Stimulated activated CD8-positive, alpha-beta memory T cell treated with anti-CD3 and anti-CD28 coated beads, Interleukin-12 subunit alpha, Interleukin-12 subunit beta, amount 100 ng/mL, for 4 hours (primary cell): ENCODE measurements at places on chromosomes 1 and 21.
A peak's percentile ranks its signal among the peaks of the same experiment; 100 is the strongest.

- DNase-seq = no peak
Observed at GRCh38 chr1:114088392-114089299, 65.0 kb downstream of the SYT6 start.

- DNase-seq = no peak
Observed at GRCh38 chr1:24360681-24361080, 41.5 kb downstream of the GRHL3 start.

- DNase-seq = no peak
Observed at GRCh38 chr1:1211541-1212441, 2.2 kb downstream of the TNFRSF4 start.

DNA sequence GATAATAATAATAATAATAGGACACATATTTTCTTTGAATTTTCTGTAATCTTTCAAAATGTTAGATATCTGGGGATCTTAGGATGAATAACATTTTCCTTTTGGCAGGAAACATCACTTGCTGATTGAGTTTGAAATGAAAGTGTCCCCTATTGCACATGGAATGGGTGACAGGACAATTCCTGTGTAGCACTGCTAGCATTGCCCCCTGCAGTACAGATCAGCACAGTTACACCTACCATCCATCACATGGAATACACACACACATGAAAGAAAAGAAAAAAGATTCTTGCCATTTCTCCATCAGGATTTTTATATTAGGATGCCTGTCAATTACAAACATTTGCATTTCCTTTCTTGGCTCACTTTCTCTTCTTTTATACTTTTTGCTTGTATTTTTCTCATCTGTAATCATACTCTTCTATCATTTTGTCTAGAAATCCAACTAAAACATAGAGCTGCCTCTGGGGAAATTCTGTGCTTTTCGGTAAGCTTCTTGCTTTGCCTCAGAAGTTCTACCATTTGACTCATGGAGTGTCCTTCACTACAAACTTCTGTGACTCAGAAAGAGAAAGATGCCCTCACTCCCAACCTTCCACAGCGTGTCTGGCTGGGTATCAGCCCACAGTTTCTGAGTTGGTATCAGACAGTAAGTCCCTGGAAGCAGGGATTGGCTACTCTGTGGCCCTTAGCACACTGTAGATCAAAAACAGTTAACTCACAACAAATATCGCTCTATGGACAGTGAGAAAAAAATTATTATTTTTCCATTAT is 641.2 kb downstream of the PTPRC start:
- DNase-seq = no peak

GRCh38 chr1:24186993-24187790 is at the start of gene IFNLR1:
Gene IFNLR1, minus strand, starts transcription at chr1:24187289. Its CDS starts 41 bp downstream, at chr1:24187248.
- peak; percentile 64 for DNase-seq

- peak; percentile 65 for DNase-seq
Observed at GRCh38 chr1:231040019-231040799, at the start of gene FAM89A. Gene FAM89A, minus strand, starts transcription at chr1:231040254. Its CDS starts 43 bp downstream, at chr1:231040211.

GRCh38 chr1:20184997-20185833 is 681 bp upstream of the UBXN10 start:
- DNase-seq = peak; percentile 27

GRCh38 chr1:46686255-46686654 is 14.6 kb downstream of the TEX38 start:
- no peak for DNase-seq

- no peak for DNase-seq
Observed at GRCh38 chr1:97824200-97824599, 96.6 kb downstream of the DPYD start.

DNA sequence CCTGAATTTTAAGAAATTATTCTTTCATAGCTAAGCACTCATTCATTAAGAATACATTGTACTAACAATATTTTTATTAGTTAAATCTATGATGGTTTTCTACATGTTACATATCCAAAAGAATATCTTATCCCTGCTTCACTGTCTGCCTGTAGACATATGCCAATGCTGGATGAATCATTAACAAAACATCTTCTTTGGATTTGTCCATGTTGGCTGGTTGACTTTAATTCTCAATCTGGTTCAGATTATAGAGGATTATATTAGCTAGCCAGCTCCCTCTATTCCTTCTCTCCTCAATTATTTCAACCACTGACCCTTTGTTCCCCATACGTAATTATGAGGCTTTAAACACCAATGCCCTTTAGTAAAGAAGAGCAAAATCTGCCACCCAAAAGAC is 138.9 kb upstream of the DMRTA2 start:
- no peak for DNase-seq

- no peak for DNase-seq
Observed at GRCh38 chr1:47810964-47811682, 186.1 kb downstream of the TRABD2B start.

DNA sequence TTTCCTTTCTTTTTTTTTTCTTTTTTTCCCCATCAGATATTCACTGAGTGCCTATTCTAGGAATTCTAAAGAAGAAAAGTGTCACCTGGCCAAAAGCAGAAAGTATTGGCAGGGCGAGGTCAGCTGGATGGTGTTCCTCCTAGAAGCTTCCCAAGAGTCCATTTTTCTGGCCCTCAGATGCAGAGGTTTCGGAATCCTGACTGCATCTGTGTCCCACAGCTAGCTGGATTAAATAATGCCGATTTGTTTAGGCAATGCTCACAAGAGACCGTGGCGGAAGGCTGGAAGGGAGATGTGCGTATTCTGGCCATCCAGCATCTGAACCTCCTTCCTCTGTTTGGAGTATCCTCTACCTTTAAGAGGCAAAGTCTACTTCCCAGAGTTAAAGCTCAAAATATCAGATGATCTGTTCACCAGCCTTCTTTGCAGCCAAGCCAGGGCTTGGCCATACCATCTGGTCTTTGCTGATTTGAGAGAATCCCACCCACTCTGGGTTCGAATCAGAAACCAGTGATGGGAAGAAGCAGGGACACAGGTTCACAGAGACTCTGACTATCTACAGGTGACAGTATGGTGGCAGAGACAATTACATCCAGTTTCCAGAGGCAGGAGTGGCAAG is 5.4 kb upstream of the TENT5C start:
- DNase-seq = no peak

DNA sequence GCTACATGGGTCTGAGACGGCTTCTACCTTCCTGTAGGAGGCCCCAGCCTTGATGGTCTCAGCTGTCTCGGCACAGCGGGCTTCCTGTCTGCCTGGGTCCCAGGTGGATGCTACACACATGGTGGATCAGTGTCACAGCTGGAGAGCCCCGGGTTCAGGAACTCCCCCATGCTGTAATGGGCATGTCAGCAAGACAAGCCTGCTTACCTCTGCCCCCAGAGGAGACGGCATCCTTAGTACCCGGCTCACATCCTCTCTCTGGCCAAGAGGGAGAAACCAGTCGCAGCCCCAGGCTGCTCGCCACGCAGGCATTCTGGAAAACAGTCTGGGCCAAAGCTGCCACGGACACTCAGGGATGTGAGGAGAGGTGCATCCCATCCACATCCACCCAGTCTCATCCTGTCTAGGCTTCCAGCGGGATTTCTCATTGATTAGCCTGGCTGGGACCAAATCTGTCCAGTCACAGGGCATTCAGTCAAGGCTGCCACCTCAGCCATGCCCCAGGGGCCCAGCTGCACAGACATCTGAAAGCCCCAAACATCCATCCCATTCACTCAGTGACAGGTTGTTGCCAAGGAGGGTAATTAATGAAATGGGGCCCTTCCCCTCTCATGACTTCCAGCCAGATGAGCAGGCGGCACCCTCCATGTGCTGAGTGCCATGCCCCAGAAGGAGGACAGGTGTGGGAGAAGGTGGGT is 10.5 kb downstream of the SNAP47 start:
- no peak for DNase-seq

DNA sequence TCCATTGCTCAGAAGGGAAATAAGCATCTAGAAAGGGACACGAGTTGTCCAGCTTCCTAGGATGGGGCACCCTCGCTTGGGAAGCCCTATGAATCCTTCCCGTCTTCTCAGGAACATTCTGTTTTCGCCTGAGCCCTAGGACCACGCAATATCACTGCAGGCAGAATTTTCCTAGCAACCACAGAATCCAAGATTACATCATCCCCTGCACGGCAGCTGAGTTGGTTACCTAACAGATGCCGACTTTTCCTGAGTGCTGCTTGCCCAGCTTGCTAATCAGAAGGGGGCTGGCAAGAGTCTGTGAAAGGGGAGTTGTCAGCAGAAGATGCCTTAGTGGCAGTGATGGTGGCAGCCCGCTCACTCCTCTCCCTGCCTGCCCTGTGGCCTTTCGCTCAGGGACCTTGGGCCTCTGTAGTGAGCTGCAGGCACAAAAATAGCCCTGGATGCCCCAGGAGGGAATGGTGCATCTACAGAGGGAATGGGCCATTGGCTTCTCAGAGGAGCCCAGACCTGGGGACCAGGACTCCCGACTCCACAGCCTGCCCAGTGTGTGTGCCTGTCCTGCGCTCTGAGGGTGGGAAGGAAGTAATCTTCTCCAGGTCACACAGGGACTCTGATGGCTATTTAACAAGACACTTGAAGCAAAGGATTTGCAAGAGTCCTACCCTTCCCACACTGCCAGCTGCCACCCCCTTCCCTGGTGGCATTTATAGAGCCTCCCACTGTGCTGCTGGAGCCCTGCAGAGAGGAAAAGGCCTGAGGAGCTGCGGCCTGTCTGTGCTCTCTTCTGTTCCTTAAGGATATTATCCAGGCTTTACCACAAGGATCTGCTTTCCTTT is 28.9 kb upstream of the CLSTN1 start:
- no peak for DNase-seq

DNA sequence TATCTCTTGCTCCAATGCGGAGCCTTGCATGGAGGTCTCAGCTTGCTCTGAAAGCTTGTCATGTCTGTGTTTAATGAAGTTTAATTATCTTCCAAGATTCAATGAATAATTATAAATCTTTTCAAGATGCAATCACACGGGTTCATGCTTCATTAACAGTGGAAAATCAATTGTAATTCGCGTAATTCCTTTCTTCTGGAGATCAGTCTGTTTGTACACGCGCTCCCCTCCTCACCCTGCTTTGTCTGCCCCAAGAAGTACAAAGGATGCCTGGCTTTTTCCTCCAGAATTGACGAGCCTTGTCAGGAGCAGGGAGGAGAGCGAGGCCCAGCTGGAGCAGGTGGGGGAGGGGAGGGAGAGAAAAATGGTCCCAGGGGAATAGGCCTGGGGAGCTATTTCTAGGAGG is 65.0 kb upstream of the DISP3 start:
- DNase-seq = no peak

GRCh38 chr21:38721055-38721454 is 84.7 kb upstream of the ETS2 start:
- no peak for DNase-seq

- DNase-seq = no peak
Observed at GRCh38 chr1:30892671-30893073, 15.9 kb downstream of the SDC3 start.
